ENCODE measurements at places on chromosomes 12 and 14.

- DNase-seq, result peak; percentile 32
These were observed 24.6 kb downstream of the GPR65 start for GRCh38 chr14:88029500-88029899.

GRCh38 chr12:10405294-10405693 lies 4.3 kb downstream of the KLRC4 start:
- no peak for DNase-seq

GRCh38 chr14:54866588-54866987 lies 36.0 kb downstream of the GCH1 start:
- no peak for DNase-seq

DNA sequence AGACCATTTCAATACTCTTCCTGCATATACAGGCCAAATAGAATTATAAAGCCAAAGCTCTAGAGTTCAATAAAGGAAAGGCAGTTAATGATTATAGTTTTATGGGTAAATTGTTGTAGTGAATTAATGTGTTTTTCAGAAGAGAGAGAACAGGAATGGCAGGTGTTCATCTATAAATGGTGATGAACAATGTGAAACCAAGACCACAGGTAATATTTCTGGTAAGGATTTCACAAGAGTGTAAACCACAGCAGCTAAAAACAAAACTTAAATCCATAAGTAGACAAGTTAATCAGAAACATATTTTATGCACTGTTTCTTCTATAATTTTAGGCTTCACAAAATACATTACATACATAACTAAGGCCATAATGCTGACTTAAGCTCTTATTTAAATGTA lies 204.4 kb downstream of the SYT1 start:
- no peak for DNase-seq

GRCh38 chr14:53874704-53875103 lies 81.9 kb downstream of the BMP4 start:
- DNase-seq, result no peak

- DNase-seq, result no peak
These were observed 252.5 kb downstream of the RPL10L start for GRCh38 chr14:46399049-46399448.

DNA sequence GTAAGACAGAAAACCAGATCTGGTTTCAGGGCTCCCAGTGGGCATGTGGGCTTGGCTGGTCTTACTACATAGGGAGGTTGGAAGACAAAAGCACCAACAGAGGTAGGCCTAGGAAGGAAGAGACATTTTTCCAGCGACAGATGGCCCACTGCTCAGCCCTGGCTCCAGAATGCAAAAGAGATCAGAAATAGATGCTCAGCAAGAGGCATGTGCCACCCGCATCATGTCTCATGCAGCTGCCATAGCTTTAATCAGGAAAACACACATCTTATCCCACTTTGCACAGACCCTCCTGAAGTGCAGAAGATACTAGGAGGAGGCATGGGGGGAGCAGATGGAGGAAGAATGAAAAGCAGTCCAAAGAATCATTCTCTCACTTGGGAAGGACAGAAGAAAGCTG lies 25.3 kb downstream of the VASH1 start:
- no peak for DNase-seq

Data from activated CD4-positive, alpha-beta T cell treated with anti-CD3 and anti-CD28 coated beads, Interleukin-2, Interleukin-4, amounts not matched to agents 100 ng/mL and 50 ng/mL, durations not matched to agents 16 hours and 8 hours (primary cell).